A549 treated with AZD2906 at 1 μM for 4 hours (cell line): ENCODE measurements at places on chromosomes 12 and 14. TPM values are rescaled to one million over a fixed set of nuclear protein-coding genes. Genes with fewer than 3 reads are reported as not detected.

SSTR1 gene
- total RNA-seq: 0.02 to 0.03 TPM (median 0.02 TPM) in 3 of 5 replicates, not detected in the others

C14orf132 gene
- 6.0 to 7.2 TPM (median 6.8 TPM) in 5 replicates for total RNA-seq

SLC25A47 gene
- not detected in 5 replicates for total RNA-seq

ACYP1 gene
- 26.2 to 29.5 TPM (median 27.7 TPM) in 5 replicates for total RNA-seq

RPL10L gene
- not detected in 5 replicates for total RNA-seq

SLC17A8 gene
- 0.02 to 0.06 TPM in 2 of 5 replicates, not detected in the others for total RNA-seq

OSGEP gene
- total RNA-seq: 23.5 to 26.9 TPM (median 24.8 TPM) in 5 replicates

RPS6KA5 gene
- 4.5 to 6.6 TPM (median 5.5 TPM) in 5 replicates for total RNA-seq

PTPN21 gene
- 8.5 to 9.4 TPM (median 9.0 TPM) in 5 replicates for total RNA-seq

ZNF10 gene
- total RNA-seq: 0.94 to 1.6 TPM (median 1.2 TPM) in 5 replicates

RNASE7 gene
- total RNA-seq: not detected in 5 replicates

LEMD3 gene
- total RNA-seq: 9.2 to 12.7 TPM (median 11.5 TPM) in 5 replicates

PRKD1 gene
- 2.3 to 2.6 TPM (median 2.4 TPM) in 5 replicates for total RNA-seq

SPIC gene
- not detected in 5 replicates for total RNA-seq

WNT1 gene
- 0.09 to 0.17 TPM (median 0.13 TPM) in 5 replicates for total RNA-seq

SRRM4 gene
- not detected in 5 replicates for total RNA-seq

PTPRR gene
- total RNA-seq: 0.09 to 0.33 TPM (median 0.17 TPM) in 5 replicates

ESPL1 gene
- total RNA-seq: 15.3 to 20.4 TPM (median 18.2 TPM) in 5 replicates

ACVRL1 gene
- total RNA-seq: 0.08 to 0.35 TPM (median 0.15 TPM) in 5 replicates

FBXO34 gene
- 12.0 to 17.9 TPM (median 14.7 TPM) in 5 replicates for total RNA-seq

RNFT2 gene
- 1.5 to 2.7 TPM (median 2.0 TPM) in 5 replicates for total RNA-seq
